Activated T-helper 1 cell treated with anti-CD3 and anti-CD28 coated beads, Interleukin-12 subunit alpha, Interleukin-12 subunit beta, Interleukin-2, Interleukin-4 antibody, amounts not matched to agents 30 ng/mL and 10 ng/mL and 1 ng/mL, durations not matched to agents 14 hours and 24 hours and 36 hours (primary cell): ENCODE measurements at places on chromosomes 7 and 10.

- H3K27me3 ChIP-seq = peaks cover 2% of the 10 kb centered on the region
- H3K4me3 ChIP-seq = no peak overlapping the region
- H3K4me1 ChIP-seq = peaks cover 10% of the 10 kb centered on the region
- H3K27ac ChIP-seq = no peak overlapping the region
These were observed 38.0 kb downstream of the PRKAG2 start for GRCh38 chr7:151838861-151839381.

- no peaks in the 10 kb centered on the region for H3K4me1 ChIP-seq
- no peak for DNase-seq
- H3K27ac ChIP-seq = no peak overlapping the region
These were observed 309.2 kb downstream of the GFRA1 start for GRCh38 chr10:115963848-115964247.

DNA sequence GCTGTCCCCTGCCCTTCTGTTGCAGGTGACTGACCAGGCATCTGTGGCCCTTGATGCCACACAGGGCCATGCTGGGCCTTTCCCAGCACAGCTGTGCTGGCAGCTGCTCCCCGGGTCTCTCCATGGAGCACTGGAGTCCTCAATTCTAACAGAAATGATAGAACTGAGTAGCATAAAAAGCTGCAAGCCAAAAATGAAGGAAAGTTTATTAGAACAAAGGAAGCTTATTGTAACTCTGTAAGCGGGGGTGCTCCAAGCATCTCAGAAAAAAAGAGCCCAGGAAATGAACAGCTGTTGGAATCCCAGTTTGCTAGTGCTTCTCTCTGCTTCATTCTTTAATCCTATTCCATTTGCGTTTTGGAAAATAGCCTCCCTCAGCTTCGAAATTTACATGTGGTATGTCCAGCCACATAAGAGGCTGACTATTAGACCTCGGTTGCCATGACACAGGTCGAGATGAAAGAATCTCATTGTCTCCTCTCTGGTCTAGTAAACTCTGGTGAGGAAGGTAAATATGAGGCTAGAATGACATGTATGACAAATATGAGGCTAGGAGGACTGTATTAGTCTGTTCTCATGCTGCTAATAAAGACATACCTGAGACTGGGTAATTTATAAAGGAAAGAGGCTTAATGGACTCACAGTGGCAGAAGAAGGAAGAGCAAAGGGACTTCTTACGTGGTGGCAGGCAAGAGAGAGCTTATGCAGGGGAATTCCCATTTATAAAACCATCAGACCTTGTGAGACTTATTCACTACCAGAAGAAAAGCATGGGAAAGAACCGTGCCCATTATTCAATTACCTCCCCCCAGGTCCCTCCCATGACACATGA, 23.7 kb downstream of the EPDR1 start:
- DNase-seq = no peak
- no peak overlapping the region for H3K4me3 ChIP-seq
- H3K27ac ChIP-seq = no peak overlapping the region
- H3K27me3 ChIP-seq = peaks cover 3% of the 10 kb centered on the region
- H3K4me1 ChIP-seq = no peaks in the 10 kb centered on the region

- H3K36me3 ChIP-seq = peaks cover 38% of the 10 kb centered on the region
- no peak for DNase-seq
- H3K4me1 ChIP-seq = no peaks in the 10 kb centered on the region
- H3K27me3 ChIP-seq = no peaks in the 10 kb centered on the region
- no peak overlapping the region for H3K4me3 ChIP-seq
These were observed 8.9 kb upstream of the MRPS24 start for GRCh38 chr7:43877968-43878864.

GRCh38 chr7:115297656-115298055, 375.8 kb downstream of the MDFIC start:
- H3K36me3 ChIP-seq = no peaks in the 10 kb centered on the region
- DNase-seq = no peak
- no peak overlapping the region for H3K27ac ChIP-seq
- H3K27me3 ChIP-seq = no peaks in the 10 kb centered on the region

GRCh38 chr10:77016855-77017254, 620.8 kb downstream of the KCNMA1 start:
- H3K27me3 ChIP-seq = no peaks in the 10 kb centered on the region
- H3K4me1 ChIP-seq = no peaks in the 10 kb centered on the region
- no peak overlapping the region for H3K4me3 ChIP-seq
- H3K27ac ChIP-seq = no peak overlapping the region
- no peak for DNase-seq
- no peaks in the 10 kb centered on the region for H3K36me3 ChIP-seq

- no peaks in the 10 kb centered on the region for H3K27me3 ChIP-seq
- H3K27ac ChIP-seq = no peak overlapping the region
- H3K4me1 ChIP-seq = peaks cover 9% of the 10 kb centered on the region
- H3K36me3 ChIP-seq = peaks cover 44% of the 10 kb centered on the region
- DNase-seq = no peak
These were observed 20.6 kb upstream of the OR2AE1 start for GRCh38 chr7:99897322-99898022.

GRCh38 chr10:21494191-21495001, 31.1 kb downstream of the SKIDA1 start:
- H3K4me3 ChIP-seq = peak overlapping the region; percentile 90
- H3K4me1 ChIP-seq = peaks cover 20% of the 10 kb centered on the region
- no peak overlapping the region for H3K27ac ChIP-seq
- no peaks in the 10 kb centered on the region for H3K36me3 ChIP-seq
- DNase-seq = no peak
- H3K27me3 ChIP-seq = peaks cover 68% of the 10 kb centered on the region

GRCh38 chr10:124300224-124300623, 118.5 kb downstream of the OAT start:
- H3K36me3 ChIP-seq = no peaks in the 10 kb centered on the region
- H3K4me3 ChIP-seq = no peak overlapping the region
- no peaks in the 10 kb centered on the region for H3K4me1 ChIP-seq
- no peak for DNase-seq
- H3K27me3 ChIP-seq = no peaks in the 10 kb centered on the region

DNA sequence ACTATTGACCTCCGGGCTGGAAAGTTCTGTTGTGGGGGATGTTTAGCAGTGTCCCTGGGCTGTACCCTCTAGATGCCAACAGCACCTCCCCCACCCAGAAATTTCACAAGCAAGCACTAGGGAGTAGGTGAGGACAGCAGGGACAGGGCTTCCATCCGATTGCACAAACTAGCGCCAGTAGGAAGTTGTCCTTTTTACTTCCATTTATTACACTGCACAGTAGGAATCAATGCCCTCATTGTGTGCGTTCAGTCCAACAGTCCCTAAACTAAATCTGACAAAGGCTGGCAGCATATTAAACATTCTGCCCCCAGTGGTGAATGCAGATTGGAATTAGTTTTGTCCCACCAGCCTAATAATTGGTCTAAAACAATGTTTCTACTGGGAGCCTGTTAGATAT, 6.4 kb upstream of the SOSTDC1 start:
- no peak overlapping the region for H3K4me3 ChIP-seq
- no peak for DNase-seq
- peaks cover 4% of the 10 kb centered on the region for H3K27me3 ChIP-seq
- no peaks in the 10 kb centered on the region for H3K4me1 ChIP-seq
- no peaks in the 10 kb centered on the region for H3K36me3 ChIP-seq

GRCh38 chr10:51821045-51821444, 121.7 kb upstream of the CSTF2T start:
- no peak overlapping the region for H3K27ac ChIP-seq
- no peak overlapping the region for H3K4me3 ChIP-seq
- H3K27me3 ChIP-seq = peaks cover 14% of the 10 kb centered on the region
- no peaks in the 10 kb centered on the region for H3K36me3 ChIP-seq
- no peak for DNase-seq

GRCh38 chr10:60258429-60258797, 131.3 kb downstream of the ANK3 start:
- peaks cover 8% of the 10 kb centered on the region for H3K36me3 ChIP-seq
- no peaks in the 10 kb centered on the region for H3K27me3 ChIP-seq
- H3K4me1 ChIP-seq = peaks cover 10% of the 10 kb centered on the region
- no peak overlapping the region for H3K27ac ChIP-seq
- DNase-seq = no peak
- no peak overlapping the region for H3K4me3 ChIP-seq

DNA sequence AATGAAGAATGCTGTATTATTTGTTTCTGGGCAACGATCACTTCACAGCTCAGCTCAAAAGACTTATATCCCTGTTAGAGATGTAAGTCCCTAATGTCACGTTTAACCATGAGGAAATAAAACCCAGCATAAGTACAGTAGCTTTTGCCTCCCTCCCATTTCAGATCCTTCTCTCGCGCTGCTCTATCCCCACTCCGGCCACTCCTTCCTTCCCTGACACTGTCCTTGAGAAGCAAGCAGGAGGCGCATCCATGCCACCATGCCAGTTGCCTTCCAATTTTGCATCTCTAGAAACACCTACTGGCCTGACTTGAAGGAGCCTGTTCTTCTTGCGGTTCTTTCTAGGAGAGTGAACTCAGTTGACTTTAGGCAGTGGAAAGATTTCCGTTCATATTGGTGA, 1.2 kb downstream of the FAM180A start:
- H3K27me3 ChIP-seq = peaks cover 4% of the 10 kb centered on the region
- H3K27ac ChIP-seq = no peak overlapping the region
- DNase-seq = no peak

GRCh38 chr10:58672845-58673244, 160.2 kb downstream of the BICC1 start:
- no peak overlapping the region for H3K27ac ChIP-seq
- H3K4me1 ChIP-seq = no peaks in the 10 kb centered on the region
- H3K27me3 ChIP-seq = no peaks in the 10 kb centered on the region

DNA sequence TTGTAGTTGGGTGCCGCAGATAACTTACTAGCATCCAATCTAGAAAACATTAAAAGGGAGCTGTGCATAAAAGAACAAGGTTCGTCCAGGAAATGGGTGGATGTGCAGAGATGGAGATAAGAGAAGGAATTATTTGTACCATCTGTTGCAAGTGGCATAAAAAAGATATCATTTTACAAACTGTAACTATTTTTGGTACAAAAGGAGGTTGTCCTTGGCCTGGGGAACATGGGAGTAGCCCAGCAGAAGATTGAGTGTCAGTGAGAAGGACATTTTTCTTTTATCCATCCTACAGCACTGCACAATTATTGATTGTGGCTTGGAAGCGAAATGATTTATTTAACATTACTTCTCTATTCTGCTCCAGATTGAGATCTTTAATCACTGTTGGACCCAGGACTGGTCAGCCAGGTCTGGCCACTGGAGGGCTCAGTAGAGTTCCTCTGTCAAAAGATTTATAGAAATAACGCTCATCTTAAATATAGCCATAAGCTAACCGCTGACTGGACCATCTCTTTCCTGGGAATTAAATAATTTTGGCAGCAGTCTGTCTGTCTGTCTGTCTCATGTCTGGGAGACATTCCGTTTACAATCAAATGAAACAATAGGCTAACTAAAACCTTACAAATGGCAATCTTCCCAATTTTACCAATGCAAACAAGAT, 254.1 kb downstream of the KIAA1217 start:
- no peak for DNase-seq
- peak overlapping the region; percentile 6 for H3K4me3 ChIP-seq
- peak overlapping the region; percentile 41 for H3K27ac ChIP-seq
- peaks cover 57% of the 10 kb centered on the region for H3K4me1 ChIP-seq
- H3K27me3 ChIP-seq = peaks cover 6% of the 10 kb centered on the region

- no peak overlapping the region for H3K4me3 ChIP-seq
- no peaks in the 10 kb centered on the region for H3K36me3 ChIP-seq
- no peaks in the 10 kb centered on the region for H3K27me3 ChIP-seq
- no peak overlapping the region for H3K27ac ChIP-seq
- no peak for DNase-seq
These were observed 85.7 kb downstream of the GLI3 start for GRCh38 chr7:42151309-42151708.

DNA sequence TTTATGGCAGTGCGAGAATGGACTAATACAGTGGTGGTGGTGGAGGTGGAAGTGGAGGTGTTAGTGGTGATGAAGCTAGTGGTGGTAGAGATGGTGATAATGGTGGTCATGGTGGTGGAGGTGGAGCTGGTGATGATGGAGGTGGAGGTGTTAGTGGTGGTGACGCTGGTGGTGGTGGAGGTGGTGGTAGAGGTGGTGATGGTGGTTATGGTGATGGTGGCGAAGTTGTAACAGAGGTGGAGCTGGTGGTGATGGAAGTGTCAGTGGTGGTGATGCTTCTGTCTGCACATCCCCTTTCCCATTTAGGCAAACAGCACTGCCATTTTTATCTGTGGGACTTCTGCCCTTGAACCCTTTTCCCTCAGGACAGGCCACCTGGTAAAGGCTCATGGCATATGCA, 7.4 kb upstream of the PTPRN2 start:
- H3K27ac ChIP-seq = no peak overlapping the region
- H3K36me3 ChIP-seq = peaks cover 1% of the 10 kb centered on the region

DNA sequence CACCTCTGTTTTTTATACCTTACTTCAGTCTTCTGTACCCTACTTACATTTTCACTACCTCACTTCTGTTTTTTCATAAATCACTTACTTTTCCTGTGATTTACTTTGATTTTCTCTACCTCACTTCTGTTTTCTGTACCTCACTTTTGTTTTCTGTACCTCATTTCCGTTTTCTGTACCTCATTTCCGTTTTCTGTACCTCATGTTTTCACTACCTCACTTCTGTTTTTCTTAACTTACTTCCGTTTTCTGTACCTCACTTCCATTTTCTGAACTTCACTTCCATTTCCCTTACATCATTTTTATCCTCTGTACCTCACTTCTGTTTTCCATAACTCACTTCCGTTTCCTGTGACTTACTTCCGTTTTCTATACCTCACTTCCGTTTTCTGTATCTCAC, 492.0 kb upstream of the AKR1E2 start:
- H3K4me3 ChIP-seq = no peak overlapping the region
- H3K36me3 ChIP-seq = no peaks in the 10 kb centered on the region
- no peak for DNase-seq
- H3K27me3 ChIP-seq = peaks cover 2% of the 10 kb centered on the region

GRCh38 chr10:113754125-113754524, 2.6 kb downstream of the PLEKHS1 start:
- no peak for DNase-seq
- H3K27ac ChIP-seq = no peak overlapping the region
- H3K4me1 ChIP-seq = no peaks in the 10 kb centered on the region
- no peak overlapping the region for H3K4me3 ChIP-seq

DNA sequence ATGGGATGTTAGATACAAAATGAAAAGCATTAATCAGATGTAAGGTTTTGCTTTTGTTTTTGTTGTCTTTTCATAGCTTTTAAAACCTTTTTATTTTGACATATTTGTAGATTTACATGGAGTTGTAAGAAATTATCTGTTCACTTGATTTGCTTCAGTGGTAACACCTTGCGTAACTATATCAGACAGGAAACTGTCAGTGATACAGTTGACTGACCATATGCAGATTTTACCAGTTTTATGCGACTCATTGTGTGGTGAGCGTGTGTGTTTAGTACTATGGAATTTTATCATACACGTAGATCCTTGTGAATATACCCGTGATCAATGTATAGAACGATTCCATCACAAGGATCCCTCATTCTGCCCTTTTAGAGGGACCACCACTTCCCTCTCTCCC, 701.4 kb downstream of the SUGCT start:
- H3K27ac ChIP-seq = no peak overlapping the region
- H3K27me3 ChIP-seq = no peaks in the 10 kb centered on the region
- H3K4me3 ChIP-seq = no peak overlapping the region
- no peaks in the 10 kb centered on the region for H3K36me3 ChIP-seq

GRCh38 chr7:159197066-159197975, 52.7 kb upstream of the VIPR2 start:
- H3K27me3 ChIP-seq = peaks cover 3% of the 10 kb centered on the region
- H3K4me3 ChIP-seq = peak overlapping the region; percentile 76
- DNase-seq = peak; percentile 35
- no peaks in the 10 kb centered on the region for H3K36me3 ChIP-seq
- peaks cover 36% of the 10 kb centered on the region for H3K4me1 ChIP-seq
